ENCODE measurements at places on chromosomes 12 and 14.

DNA sequence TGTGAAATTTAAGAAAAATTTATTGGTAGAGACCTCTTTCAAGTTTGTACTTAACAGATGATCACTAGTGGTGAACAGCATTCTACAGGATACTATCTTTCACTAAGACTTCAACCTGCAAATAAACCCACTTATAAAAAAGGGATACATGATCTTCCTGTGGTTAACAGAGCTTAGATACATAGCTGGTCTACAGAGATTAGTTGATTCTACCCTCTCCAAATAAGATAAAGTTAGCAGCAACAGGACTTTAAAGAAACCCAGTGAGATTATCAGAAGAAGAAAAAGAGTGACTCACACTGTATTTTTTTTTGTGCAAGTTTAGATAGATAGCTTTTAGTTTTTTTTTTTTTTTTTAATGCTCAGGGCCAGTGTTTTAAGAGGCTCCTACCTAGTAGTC is 34.5 kb downstream of the USP44 start:
- no peak for DNase-seq

DNA sequence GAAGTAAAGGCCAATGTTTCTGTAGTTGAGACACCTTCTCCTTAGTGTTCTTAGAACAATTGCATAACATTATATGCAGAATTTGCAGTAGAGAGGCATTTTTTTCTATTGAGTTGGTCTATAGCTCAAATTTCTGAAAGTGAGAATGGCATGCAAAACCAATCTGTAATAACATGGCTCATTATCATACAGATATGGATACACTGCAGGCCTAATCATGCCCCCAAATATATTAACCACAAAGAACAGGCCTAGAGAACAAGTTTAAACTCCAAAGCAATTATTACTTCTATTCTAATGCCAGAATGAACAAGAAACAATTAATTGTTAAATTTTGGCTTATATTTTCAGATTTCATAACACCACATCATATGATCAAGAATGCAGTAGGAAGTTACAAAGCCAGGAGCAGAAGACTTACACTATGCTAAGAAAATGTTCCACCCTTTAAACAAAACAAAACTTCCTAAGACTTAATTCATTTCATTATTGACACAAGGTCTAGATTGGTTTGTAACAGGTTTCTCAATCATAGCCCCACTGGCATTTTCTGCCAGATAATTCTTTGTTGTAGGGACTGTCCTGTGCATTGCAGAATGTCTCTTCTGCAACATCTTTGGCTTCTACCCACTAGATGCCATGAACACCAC is 26.9 kb downstream of the TMTC1 start:
- no peak for DNase-seq

DNA sequence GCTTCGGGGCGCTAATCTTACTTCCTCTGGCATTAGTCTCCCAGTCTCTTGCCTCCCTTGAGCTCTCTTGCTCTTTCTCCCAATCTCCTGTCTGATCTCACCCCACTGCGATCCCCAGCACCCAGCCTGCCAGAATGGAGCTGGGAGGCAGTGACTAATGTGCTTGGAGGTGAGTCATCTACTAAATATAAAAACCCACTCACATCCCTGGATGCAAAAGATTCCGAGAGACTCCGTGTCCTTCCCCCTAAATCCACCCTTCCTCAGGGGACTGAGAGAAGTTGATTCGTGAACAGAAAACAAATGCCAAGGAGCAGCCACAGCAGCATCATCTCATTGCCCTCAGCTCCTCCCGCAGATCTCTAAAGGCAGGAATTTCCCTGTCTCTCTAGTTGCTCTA is 45.7 kb upstream of the KCNA5 start:
- DNase-seq = no peak

DNA sequence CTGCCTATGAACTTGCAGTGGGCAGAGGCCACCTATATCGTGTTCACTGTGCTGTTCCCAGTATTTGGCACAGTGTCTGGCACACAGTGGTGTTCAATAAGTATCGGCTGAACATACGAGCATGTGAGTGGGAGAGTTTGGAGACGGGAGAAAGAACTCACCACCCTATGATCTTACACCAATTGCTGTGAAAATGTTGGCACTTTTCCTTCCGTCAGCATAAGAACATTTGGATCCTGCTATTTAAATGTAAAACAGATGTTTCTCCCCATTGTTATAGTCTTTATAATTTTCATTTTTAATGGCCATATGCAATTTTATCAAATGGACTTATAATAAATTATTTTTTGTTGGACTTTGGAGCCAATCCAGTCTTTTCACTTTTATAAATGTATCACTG is 144.4 kb downstream of the EFCAB11 start:
- no peak for DNase-seq

DNA sequence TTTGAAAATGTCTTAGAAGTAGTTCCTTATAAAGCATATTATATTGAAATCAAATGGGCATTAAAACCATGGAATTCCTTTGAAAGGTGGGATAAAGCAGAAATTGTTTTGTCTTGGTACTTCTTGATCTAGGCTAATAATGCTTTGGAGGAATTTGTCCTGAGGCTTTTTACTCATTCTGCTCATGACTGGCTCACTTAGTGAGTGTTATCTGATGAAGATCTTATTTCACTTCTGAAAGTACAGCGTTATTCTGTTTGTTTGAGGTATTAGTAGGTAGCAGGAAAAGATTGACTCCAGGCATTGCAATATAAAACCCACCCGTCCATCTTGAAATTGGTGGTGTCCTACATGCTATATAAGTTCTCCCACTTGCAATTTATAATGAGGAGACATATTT is 5.5 kb downstream of the C12orf71 start:
- DNase-seq = no peak

- no peak for DNase-seq
Observed at GRCh38 chr14:24382064-24382371, 14.0 kb downstream of the NFATC4 start.
